ENCODE measurements at places on chromosomes 5 and 9.

DNA sequence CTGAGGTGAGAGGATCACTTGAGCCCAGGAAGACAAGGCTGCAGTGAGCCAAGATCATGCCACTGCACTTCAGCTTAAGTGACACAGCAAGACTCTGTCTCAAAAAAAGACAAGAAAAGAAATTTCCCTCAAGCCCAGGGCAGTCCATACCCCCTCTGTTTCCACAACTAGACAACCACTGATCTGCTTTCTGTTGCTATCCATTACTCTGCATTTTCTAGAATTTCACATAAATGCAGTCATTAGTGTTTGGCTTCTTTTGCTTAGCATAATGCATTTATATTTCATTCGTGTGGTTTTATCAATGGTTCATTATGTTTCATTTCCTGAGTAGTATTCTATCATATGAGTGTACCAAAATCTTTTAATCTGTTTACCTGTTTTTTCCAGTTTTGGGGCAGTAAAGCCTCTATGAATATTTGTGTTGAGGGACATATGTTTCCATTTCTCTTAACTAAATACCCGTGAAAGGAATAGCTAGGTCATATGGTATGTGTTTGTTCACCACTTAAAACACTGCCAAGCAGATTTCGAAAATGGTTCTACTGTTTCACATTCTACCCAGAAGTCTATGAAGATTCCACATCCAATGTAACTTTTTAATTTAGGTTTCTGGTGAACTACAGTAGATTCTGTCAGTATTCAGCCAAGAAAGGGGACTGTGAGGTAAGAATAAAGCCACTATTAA, 271.8 kb downstream of the ZNF608 start:
- no peak for DNase-seq

- no peak for DNase-seq
These were observed 51.8 kb downstream of the RANBP17 start for GRCh38 chr5:170913573-170913972.

GRCh38 chr5:24539613-24540012, 105.2 kb downstream of the CDH10 start:
- DNase-seq, result no peak

DNA sequence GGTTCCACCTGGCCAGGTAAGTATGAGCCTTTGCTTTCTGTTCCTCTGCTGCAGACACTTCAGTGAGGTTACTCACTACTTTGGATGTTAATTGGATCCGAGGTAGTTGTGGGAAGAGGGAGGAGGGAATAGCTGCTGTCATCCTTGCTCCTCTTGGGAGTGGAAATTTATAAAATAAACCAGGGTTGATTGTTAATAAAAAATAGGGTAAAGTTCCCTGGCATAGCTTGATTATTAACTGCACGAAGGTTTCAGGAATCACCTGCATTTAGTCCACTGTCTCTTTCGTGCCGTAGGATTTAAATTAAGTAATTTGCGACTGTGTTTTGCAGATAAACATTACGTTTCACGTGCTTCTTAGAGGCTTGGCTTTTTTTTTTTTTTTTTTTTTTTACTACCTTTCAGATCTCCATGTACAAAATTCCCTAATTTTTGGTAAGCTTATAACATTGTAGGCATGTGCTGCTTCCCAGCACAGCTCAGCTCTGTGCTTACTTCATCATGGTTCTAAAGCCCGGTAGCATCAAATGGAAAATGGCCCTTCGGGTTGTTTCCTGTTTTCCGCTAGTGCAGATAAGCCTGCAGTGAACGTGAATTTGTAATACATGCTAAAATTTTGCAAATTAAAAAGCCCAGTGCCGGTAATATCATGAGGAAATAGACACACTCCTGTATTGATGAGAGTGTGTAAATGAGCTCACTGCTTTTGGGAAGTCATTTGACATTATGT, 26.9 kb upstream of the LTC4S start:
- DNase-seq, result no peak

DNA sequence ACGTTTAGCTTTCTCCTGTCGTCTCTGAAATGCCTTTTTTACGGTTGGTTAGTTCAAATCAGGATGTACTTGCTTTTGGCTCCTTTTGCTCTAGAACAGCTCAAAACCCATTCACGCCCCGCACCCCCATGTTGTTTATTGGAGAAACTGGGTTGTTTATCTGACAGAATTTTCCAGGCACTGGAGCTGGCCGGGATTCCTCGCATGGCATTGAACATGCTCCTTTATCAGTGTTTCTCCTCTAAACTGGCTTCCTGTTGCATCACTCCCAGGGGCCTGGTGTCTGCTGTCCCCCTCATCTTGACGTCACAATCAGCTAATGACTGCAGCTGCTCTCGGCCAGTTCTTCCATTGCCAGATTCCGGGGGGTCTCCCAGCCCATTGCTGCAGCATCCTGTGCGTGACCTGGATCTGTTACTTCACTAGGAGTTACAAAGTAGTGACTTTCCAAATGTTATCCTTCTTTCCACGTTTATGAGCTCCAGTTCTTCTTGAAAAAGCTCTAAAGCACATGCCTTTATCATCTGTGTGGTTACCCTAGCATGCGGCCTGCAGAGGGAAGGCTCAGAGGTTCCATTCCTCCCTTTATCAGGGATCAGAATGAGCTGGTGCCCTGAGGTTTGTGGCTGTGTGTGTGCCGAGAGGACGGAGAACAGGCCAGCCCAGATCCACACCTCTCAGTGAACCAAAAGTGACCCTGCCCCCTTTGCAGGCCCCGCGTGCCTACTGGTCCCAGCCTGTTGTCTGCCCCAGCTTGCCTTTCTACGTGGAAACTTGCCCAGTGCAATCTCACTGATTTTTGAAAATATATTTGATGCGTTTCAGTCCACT, 27.5 kb downstream of the FAM163B start:
- no peak for DNase-seq

- DNase-seq, result no peak
These were observed 215.1 kb downstream of the SH3GL2 start for GRCh38 chr9:17793713-17794622.

DNA sequence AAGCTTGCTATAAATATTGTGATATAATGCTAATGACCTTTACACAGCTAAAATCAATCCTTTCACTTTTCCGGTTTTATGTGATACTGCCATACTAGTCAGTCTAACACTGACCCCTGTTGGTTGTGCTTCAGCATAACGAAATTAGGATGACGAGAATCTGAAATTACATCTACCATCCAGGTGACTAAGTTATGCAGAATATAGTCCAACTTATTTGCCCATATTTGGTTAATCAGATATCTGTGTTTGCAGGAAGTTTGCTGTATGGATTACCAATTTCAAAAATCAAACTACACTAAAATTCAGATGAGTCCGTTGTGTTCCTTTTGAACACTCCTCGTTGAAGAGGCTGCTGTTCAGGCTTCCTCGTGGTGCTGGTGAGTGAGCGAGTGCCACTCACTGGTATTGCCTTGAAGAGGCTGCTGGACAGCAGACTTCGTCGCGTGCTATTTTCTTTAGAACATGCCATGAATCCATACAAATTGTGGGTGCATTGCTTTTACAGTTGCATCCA, 32.5 kb downstream of the TENT4A start:
- no peak for DNase-seq

- DNase-seq, result no peak
These were observed 1.2 kb downstream of the N4BP3 start for GRCh38 chr5:178114325-178115135.

- DNase-seq, result no peak
These were observed 190.9 kb downstream of the FSTL4 start for GRCh38 chr5:133421394-133421793.

DNA sequence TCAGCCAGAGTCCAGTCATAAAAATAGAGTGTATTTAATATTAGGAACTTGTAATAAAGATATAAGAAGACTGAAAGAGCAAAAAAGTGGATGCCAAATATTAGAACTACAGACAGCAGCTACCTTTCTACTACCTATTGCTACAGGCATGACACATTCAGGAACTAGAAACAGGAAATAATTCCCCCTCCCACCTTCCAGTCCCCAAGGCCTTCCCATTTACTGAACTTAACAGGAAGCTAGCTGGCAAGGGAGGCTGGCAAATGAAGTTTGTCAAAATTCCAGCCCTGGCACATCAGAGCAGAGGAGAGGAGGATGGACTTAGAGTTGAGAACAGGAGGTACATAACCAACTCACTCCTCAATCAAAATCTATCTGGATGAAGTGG, 50.2 kb upstream of the RIC1 start:
- no peak for DNase-seq

DNA sequence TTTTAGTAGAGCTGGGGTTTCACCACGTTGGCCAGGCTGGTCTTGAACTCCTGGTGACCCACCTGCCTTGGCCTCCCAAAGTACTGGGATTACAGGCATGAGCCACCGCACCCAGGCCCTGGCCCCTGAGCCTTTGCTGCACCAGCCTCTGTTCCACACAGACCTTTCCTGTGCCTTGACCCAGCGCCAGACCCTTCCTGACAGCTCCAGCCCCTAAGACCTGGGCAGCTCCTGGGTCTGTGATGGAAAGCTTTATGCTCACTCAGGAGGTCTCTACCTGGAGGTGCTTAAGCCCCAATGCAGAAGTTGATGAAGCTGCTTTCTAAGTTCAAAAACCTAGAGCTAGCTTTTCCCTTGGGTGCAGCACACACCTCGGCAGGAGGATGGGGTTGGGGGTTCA, 58.8 kb upstream of the NEK6 start:
- DNase-seq, result no peak

GRCh38 chr5:16880547-16880946, 55.5 kb downstream of the MYO10 start:
- DNase-seq, result no peak

GRCh38 chr5:181070523-181070922, 30.5 kb downstream of the BTNL9 start:
- DNase-seq, result no peak

- DNase-seq, result no peak
These were observed 17.0 kb upstream of the MSMP start for GRCh38 chr9:35771075-35771433.

DNA sequence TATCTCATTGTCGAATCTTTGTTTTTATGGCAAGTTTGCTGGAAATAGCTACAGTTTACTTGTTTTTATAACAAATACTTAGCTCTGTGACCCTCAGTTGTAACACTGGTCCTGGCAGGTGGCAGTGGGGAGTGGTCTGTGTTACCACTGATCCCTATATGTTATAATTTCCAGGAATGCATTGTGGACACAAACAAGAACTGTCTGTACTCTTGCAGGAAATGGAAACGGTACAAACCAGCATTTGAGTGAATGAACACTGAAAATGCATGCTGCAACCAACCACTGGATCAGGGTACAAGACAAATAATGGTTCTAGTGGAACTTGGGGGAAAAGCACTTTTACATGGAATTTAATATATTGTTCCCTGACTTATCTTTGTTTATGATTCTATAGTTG, 66.5 kb upstream of the PJA2 start:
- no peak for DNase-seq

GRCh38 chr9:121650217-121651007, 1.0 kb upstream of the DAB2IP start:
- DNase-seq, result peak; percentile 48

GRCh38 chr9:12094046-12094445, 599.1 kb upstream of the TYRP1 start:
- DNase-seq, result no peak

GRCh38 chr9:37302277-37302676, 120.2 kb upstream of the GRHPR start:
- DNase-seq, result no peak

- DNase-seq, result no peak
These were observed 1.9 kb downstream of the JADE2 start for GRCh38 chr5:134527156-134527960.

DNA sequence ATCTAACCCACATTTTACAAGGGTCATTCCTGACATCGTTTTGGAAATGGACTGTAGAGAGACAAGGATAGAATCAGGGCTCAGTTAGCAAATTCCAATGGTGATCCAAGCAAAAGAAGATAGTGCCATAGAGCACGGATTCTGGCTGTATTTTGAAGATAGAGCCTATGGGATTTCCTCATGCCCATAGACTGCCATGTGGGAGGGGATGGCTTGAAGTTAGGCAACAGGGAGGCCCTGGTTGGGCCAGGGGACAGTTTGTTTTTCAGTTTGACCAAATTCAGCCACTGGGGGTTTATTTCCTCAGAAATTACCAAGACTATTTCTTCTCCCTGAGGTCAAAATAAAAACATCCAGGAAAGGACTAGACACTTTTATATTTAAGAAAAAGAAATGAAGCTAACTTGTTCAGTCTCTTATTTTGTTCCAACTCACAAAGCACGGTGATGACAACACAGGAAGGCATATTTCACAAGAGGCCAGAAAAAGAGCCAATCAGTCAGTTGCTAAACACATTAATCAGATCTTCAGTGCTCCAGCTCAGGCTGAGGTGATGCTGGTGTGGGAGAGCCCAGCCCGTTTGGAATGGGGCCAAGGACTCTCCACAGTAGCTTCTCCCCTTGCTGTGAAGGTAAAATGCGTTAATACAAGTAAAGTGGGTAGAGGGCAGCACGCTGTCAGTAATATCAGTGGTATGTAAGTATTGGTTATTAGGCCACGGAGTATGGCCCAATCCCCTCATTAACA, 4.4 kb upstream of the DCTN4 start:
- no peak for DNase-seq

DNA sequence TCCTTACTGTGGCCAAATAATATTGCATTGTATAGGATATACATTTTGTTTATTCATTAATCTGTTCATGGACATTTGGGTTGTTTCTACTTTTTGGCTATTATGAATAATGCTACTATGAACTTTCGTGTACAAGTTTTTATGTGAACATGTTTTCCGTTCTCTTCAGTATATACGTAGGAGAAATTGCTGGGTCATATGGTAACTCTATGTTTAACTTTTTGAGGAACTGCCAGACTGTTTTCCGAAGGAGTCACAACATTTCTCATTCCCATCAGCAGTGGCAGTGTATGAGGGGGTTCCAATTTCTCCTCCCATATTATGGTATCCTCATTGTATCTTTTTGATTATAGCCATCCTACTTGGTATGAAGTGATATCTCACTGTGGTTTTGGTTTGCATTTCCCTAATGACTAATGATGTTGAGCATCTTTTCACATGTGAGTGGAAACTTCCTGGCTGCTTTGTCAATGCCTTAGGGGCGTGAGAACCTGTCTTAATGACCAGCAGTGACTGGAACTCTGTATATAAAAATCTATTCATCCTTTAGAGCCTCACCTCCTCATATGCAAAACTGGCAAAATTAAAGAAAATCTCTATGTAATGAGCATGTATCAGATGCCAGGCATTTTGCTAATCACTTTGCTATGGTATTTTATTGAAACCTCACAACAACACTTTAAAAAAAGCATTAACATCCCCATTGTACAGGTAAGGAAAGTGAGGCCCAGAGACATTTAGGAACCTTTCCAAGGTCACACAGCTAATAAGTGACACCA, 47.8 kb upstream of the TGFBR1 start:
- no peak for DNase-seq

Measured in HFF-Myc (cell line).